ENCODE measurements at places on chromosomes 3 and 15.

- no peak for DNase-seq
Measured at GRCh38 chr3:116302087-116302747, 143.1 kb downstream of the LSAMP start.

GRCh38 chr3:54067055-54067698 is 55.2 kb upstream of the CACNA2D3 start:
- no peak for DNase-seq

GRCh38 chr3:110773413-110773954 is 298.1 kb upstream of the NECTIN3 start:
- no peak for DNase-seq

GRCh38 chr3:24396338-24396737 is 98.3 kb downstream of the THRB start:
- no peak for DNase-seq

GRCh38 chr15:27278761-27279160 is 307.8 kb downstream of the GABRG3 start:
- DNase-seq: no peak

DNA sequence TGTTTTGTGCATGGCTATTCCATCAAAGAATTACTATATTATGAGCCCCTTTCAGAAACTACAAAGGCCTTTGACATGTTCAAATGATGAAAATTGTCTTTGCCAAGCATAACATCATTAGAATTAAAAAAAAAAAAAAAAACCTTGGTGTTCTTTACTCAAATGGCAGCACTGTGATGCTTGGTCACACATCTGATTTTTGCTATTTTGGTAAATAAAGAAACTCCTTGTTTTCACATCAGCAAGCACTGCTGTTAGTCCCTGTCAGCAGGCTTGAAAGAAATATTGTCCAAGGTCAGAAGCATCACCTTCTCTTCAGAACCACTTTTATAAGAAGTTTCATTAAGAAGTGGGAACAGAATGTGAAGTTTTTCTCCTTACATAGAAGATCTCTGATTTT is 537.3 kb downstream of the MFSD1 start:
- no peak for DNase-seq

DNA sequence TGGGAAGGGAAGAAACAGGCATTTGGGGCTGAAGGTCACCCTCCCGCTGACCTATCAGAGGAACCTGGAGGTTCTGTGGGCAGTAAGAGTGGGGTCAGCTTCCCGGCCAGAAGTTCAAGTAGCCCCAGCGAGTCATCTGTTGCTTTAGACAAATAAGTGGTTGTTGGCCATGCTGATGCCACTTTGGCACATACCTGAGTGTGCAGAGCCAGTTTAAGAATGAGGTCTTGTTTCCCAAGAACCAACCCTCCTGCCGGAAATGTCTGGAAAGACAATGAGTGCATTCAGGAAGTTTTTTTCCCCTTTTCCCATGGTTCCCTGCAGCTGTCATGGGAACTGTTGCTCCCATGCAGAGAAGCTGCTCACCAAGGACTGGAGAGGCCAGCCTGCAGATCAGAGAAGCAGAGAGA is 166.7 kb downstream of the ZNF621 start:
- no peak for DNase-seq

GRCh38 chr3:167095976-167096375 is 284.1 kb downstream of the ZBBX start:
- DNase-seq: no peak

DNA sequence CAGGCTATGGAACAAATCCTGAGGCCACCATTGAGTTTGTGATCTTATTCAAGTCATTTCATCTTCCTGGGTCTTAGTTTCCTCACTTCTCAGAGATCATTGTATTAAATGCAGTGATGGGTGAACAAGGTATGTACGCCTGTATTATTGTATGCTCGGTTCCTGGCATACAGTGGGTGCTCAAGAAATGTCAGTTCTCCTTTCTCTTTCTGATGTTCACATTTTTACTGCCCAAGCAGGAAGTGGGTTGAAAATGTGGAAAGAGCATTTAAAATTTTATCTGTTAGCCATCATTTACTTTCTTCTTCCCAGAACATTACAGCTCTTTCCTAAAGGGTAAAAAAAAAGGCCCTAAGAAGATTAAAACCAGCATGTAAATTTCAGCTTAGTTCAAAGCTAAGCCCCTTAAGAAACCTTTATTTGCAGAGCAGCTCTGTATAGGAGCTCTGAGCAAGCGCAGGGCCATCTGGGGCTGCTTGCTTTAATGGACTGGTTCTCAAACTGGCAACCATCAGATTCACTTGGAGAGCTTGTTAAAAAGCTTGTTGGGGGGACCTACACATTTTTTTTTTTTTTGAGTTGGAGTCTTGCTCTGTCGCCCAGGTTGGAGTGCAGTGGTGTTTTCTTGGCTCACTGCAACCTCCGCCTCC is 179.4 kb downstream of the CHST2 start:
- peak; percentile 49 for DNase-seq

DNA sequence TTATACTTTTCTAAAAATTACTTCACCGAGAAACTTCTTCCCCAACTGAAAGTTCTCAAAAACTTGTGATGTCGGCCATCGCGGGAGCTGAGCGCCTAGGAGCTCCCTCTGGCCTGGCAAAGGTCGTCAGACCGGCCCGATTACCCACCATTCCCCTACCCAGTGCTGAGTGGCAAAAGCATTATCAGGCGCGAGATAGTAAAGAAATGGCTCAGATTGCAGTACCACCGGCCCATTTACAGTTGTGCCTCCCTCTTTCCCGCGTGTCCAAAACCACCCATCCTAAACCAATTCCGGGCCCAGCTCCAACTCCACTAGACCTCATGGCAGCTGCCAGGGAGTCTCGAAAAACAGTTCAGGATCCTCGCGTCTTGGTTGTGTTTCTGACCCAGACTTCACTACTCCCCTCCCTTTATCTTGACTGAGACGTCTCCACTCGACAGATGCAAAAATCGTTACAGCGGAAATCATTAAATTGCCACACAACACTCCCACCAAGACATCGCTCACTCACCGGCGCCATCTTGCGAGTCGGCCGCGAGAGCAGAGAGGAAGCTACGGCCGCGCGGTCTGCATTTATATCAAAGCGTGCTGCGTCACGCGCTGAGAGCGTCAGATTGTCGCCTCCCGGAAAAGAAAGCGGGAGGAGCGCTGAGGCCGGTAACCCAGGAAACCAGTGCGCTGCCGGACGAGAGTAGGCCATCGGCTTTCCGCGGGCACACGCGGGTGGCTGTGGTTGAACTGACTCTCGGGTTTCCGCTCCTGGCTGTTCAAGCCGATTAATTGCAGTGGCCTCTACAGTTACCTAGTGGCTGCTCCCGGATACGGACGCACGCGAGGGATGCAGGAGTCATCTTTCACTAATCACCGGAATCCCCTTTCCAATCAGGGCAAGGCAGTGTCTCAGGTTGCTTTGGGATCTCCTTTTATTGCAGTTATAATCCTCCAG is at the start of gene RPL22L1:
Gene RPL22L1 (minus strand): TSS at position 551 of the 949 bp plus-strand sequence. CDS start 28 bp downstream, at position 523.
- peak; percentile 97 for DNase-seq
